ENCODE measurements at places on chromosomes 1 and 21.

DNA sequence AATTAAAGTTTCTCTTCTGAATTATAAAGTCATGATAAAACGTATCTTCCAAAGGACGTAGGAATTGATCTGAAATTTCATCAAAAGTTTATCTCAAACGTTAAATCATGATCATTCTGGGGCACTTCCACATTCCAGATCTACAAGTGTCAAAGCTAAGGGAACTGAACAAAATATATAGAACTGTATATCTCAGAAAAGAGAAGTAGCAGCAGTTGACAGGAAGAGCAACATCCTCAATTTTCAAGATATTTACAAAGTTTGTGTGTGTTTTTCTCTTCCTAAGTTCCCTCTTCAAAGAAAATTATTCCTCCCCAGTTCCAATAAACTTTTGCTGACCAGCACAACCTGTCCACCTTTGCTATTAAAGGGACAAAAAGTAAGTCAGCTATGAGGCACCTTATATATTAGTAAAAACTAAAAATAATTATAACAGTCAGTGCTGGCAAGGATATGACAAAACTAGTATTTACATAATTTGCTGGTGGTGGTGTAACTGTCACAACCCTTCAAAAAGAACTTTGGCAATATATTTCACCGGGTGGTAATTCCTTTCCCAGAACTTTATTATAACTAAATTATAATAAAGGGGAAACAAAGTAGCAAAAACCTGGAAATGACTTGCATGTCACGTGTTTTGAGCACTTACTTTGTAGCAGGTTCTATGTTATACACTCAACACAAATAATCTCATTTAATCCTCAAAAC is 38.5 kb upstream of the EYA3 start:
- no peak for DNase-seq

DNA sequence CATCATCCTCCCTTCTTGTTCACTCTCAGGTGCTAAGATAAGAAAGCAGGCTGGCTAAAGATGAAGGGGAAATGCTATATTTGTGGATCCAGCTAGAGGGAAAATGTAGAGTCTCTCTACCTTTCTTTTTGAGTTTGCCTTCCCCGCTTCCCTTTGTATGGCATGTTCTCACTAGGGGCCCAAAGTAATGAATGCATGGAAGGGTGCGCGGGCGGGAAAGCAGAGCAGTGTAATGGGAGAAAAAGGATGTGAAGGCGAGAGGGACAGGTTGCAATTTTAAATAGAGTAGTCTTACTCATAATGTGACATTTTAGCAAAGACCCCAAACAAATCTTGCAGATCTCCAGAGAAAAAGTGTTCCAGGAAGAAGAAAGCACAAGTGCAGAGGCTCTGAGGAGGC is 105.1 kb upstream of the ATP1B1 start:
- no peak for DNase-seq

- no peak for DNase-seq
Observed at GRCh38 chr1:192512426-192513162, 63.0 kb upstream of the RGS1 start.

DNA sequence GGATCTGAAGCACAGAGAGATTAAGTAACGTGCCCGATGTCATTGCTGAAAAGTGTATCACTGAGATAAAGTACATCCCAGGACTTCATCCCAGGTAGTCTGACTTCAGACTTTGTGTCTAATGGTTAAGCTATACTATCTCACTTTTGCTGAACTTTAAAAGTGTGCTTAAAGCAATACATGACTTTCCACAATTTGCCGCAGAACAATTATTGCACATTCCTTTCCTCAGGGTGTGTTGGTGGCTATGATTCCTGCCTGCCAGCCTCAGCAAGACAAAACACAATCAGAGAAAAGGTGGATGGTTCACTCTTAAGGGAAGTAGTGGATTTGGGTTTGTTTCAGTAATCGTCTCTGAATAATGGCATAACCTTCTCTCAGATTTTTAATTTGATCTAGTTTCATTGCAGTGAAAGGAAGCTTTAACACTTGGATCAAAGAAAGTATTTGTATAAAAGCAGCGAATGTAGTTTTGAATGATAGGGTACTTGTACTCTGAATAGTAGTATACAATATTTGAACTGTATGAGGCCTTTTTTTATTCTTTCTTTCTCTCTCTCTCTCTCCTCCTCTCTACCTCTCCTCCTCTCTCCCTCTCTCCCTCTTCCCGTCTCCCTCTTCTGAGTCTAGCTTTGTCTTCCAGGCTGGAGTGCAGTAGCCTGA is 47.0 kb downstream of the CNST start:
- no peak for DNase-seq

DNA sequence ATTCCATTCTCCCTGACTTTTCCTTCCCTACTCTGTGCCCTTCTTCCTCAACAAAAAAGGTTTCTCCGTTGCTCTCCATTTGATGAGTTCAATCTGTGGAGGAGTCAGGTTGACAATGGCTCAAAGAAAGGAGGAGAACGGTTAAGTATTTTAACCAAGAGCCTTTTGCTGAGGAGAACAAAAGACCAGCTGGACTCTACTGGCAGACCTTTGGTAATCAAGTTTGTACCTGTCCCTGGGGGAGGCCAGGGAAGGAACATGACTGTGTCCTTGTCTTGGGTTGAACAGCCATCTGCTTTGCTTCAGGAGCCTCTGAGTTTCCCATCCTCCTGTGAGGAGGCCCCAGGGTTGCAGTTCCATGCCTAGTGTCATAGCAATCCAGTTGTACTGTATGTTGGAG is 29.9 kb downstream of the TTF2 start:
- DNase-seq: no peak

GRCh38 chr21:44972301-44972814 is 32.5 kb downstream of the SLX9 start:
- DNase-seq: no peak

GRCh38 chr1:111201275-111202090 is 1.0 kb upstream of the DENND2D start:
- DNase-seq: no peak

DNA sequence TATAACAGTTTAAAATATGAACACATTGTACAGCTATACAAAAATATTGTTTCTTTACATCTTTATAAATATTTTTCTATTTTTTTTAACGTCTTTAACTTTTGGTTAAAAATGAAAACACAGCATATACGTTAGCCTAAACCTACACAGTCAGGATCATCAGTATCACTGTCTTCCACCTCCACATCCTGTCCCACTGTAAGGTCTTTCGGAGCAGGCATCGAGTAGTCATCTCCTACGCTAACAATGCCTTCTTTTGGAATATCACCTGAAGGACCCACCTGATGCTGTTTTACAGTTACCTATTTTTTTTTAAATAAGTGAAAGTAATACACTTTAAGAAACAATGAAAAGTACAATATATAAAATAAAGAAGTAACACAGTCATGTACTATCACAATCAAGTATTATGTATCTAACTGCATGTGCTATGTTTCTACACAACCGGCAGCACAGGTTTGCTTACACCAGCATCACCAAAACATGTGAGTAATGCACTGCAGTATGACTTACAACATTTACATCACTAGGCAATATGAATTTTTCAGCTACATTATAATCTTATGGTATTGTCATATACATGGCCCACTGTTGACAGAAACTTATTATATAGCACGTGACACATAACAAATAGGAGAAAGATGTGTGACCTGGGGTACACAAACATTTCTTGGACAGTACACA is 254.4 kb downstream of the AKT3 start:
- DNase-seq: no peak

- DNase-seq: no peak
Observed at GRCh38 chr1:79988401-79988800, 981.9 kb upstream of the ADGRL4 start.

- no peak for DNase-seq
Observed at GRCh38 chr1:180188684-180189175, 34.1 kb downstream of the QSOX1 start.

DNA sequence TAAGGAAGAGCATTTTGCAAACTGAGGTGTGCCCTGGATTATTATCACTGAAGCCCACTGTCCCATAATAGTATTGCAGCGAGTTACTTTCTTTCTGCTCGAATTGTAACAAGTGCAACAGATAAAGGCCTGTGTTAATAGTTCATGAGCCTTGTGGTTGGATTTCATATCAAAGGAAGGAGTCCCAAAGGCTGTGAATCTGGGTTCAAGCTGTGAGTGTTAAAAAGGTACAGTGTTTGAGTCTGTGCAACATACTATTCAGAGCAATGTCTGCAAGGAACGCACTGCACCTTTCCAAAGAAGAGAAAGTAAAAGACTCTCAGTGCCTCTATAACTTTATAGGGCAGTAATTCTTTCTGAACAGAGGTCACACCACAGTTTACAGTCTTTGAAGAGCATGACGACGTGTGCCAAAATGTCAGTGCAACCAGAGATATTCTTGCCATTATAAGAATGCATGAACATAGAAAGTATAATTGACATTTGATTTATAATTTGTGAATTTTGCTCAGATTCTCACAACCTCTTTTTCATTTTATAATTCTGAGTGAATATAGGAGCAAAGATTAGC is 79.1 kb downstream of the CDC7 start:
- DNase-seq: no peak

- DNase-seq: peak; percentile 93
Observed at GRCh38 chr1:151281225-151281968, 702 bp upstream of the ZNF687 start.

GRCh38 chr1:218964471-218965185 is 209.1 kb upstream of the LYPLAL1 start:
- DNase-seq: no peak

DNA sequence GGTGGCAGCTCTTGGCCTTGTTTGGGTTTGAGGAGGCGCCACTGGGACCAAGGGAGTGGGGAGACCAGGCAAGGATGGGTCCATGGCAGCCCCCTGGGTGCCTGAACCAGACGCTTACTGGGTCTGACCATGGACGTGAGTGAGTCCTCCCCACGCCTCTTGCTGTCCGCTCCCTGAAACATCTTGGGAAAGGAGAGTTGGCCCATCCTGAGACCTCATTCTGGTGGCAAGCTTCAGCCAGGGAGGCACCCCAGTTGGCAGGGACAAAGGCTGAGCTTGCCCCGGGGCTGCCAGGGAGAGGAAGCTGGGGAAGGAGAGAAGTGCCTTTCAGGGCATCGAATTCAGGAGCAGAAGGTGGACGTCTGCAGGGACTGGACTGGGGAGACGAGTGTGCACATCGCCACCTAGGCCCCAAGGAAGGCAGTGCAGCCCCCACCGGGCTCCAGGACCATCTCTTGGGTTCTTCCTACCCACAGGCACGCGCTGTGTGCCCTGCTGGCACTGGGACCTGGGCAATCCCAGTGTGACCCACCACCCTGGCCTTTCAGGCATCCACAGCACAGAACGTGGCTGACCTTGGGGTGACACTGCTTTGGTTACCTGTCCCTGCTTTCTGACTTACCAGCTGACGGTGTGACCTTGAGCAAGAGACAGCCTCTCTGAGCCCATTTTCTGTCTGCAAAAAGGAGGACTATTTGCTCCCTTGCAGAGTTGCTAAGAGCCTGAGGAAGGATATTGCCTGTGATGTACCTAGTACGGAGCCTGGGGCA is 132.9 kb upstream of the WNT4 start:
- no peak for DNase-seq

- no peak for DNase-seq
Observed at GRCh38 chr1:234235434-234235881, 137.8 kb upstream of the COA6 start.

- DNase-seq: no peak
Observed at GRCh38 chr1:17966341-17966740, 141.3 kb upstream of the IGSF21 start.

DNA sequence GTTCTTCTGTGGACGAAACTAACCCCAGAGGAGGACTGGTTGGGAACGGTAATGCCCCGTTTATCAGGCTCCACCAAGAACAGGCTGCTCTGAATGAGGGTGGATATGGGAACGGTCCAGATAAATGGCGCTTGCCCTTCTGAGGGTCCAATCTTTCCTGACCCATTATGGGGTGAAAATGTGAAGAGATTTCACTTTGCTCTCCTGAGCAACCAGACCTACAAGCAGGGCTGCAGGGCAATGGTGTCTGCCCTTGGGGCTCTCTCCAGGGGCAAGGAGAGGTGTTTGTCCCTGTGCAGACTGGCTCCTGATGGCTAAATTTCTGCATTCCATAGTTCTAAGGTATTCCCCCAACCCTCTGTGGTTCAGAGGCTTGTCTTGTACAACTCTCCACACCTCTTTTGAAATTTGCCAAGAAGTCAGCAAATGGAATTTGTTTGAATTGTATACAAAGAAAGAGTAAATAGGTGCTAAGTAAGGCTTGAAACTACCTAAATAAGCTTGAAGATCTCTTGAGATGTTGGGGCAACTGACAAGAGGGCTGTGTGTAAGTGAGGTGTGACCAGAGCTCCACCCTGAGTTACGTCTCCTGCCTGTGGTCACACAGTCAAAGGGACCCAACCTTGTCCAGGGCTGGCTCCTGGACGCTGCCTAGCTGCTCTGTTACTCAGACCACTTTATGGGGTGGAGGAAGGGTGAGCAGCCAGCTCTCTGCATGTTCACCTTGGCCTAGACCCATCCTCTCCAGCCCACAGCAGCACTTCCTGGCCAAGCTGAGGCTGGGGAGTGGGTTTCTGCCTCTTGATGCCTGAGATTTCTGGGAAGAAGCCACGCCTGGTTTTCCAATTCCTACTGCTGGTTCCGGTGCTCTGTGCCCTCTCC is 24.8 kb downstream of the SLC2A1 start:
- no peak for DNase-seq

DNA sequence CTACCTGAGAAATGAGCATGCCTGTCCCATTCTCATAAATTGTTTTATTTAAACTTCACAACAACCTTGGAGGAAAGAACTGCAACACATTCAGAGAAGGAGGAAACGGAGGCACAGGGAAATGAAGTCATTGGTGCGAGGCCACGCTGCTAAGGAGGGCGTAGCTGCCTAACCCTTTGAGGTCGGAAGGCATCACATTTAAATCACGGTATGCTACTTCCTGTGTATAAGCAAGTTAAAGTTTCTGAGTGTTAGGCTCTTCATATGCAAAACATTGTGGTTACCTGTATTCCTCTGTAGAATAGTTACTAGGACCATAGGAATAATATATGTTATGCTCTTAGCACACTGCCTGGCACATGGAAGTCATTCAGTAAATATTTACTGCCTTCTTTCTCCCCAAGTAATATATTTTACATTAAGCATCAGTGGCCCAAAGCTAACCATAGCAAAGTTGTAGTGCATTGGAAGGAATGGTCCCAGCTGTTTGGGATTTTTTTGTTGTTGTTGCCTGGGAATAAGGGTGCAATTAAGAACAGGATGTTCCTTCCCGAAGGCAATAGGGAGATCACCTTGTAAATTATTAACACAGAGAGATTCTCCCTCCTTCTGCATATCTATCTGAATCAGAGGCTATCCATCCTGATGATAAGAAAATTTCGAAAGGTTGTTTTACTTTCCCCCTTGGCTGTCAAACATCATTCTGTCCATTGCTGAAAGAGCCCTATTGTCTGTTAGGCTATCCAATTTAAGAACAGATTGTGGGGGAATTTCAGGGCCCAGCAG is 192.2 kb upstream of the C8B start:
- DNase-seq: no peak

GRCh38 chr1:63651161-63651701 is 58.0 kb downstream of the PGM1 start:
- DNase-seq: no peak
